ENCODE measurements at places on chromosomes 5 and 9.

DNA sequence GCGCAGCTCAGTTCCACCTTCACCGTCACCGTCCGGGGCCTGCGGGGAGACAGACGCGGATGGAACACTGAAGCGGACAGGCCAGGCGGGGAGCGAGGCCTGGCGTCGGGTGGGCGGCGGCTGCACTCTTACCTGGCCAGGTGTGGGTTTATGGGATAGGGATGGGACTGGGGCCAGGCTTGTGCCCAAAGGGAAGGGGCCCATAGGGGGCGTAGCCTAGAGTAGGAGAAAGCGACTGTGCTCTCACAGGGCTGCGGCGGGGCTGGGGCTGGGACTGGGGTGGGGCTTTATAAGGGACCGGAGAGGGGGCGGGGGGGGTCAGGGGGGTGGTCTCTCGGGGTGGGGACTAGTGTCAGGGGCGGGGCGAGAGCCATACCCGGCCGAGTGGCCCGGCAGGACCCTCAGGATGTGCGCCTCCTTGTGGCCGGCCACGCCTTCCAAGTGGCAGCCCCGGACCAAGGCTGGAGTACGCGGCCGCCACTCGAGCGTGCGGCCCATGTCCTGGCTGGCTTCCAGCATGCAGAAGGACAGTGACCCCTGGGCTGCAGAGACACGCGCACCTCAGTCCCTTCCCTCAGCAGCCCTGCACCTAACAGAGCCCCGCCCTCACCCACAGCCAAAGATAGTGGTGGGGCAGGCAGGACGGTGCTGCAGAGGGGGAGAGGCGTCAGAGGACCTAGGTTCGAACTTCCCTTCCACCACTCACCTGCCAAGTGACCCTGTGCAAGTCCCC, 22.8 kb downstream of the FPGS start:
- no peak for DNase-seq

GRCh38 chr9:93306081-93306480, 122.1 kb downstream of the WNK2 start:
- DNase-seq: no peak

- DNase-seq: no peak
Measured at GRCh38 chr5:64666078-64666477, 24.2 kb upstream of the SHISAL2B start.

- DNase-seq: no peak
Measured at GRCh38 chr5:115624994-115625393, 842 bp downstream of the TMED7 start.

- DNase-seq: no peak
Measured at GRCh38 chr9:107738789-107739188, 249.2 kb upstream of the KLF4 start.

- DNase-seq: no peak
Measured at GRCh38 chr5:38445374-38446028, 110.9 kb downstream of the LIFR start.
